H9 (cell line): ENCODE measurements at places on chromosomes 3 and 15. TPM values are rescaled to one million over a fixed set of nuclear protein-coding genes. Genes with fewer than 3 reads are reported as not detected.

Gene TMEM158
- 29.1 and 30.3 TPM in 2 replicates for total RNA-seq

DNA sequence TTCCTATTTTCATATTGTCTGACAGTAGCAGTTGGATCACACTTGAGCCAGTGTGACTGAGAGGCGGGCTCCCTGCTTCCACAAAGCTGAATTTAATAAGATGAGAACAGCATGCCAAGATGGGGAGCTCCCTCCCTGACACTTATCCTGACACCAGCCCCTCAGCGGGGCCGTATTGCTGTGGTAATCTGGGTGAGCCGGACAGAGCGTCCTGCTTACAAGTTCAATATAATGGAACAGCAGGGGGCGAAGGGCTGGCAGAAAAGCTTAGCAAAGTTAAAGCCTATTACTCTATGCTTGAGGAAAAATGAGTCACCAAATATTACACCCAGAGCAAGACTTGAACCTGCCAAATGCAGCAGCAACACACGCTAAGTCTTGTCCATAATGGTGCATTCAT is 163.8 kb upstream of the CMC1 start:
- no peaks in the 10 kb centered on the region for H3K27me3 ChIP-seq
- no peaks in the 10 kb centered on the region for H3K36me3 ChIP-seq
- no peak overlapping the region for H3K27ac ChIP-seq
- H3K4me1 ChIP-seq = peaks cover 16% of the 10 kb centered on the region
- DNase-seq = peak; percentile 59

DNA sequence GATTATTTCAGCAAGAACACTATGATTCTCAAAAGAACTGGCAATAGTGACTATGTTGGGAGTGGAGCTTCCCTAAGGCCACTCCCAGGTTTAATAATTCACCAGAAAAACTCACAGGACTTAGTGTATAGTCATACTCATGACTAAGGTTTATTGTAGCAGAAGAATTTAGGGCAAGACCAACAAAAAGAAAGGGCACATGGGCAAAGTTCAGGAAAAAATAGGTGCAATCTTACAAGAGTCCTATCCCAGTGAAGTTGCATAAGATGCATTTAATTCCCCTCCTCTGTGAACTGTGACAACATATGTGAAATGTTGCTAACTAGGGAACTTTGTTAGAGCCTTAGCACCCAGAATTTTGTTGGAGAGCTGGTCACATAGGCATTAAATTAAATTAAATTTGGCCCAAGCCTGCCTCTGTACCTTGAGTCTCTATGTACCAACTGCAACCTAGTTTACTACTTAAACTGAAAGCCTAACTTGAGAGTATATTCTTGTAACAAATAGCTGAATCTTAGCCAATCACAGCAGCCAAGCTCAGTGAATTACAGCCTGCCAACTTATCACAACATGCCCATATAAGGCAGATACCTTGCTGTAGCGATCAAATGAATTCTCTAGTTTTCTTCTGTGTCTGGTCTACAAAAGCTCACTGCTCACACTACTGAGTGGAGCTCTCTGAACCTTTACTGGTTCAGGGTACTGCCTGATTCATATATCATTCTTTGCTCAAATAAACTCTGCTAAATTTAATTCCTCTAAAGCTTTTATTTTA is 386.2 kb upstream of the ARHGEF26 start:
- no peak overlapping the region for H3K27ac ChIP-seq
- H3K36me3 ChIP-seq = peaks cover 14% of the 10 kb centered on the region
- H3K4me3 ChIP-seq = no peak overlapping the region
- no peaks in the 10 kb centered on the region for H3K4me1 ChIP-seq
- no peak for DNase-seq
- H3K27me3 ChIP-seq = no peaks in the 10 kb centered on the region

GRCh38 chr3:133887803-133888703 is 7.6 kb downstream of the RAB6B start:
- no peak for DNase-seq
- no peaks in the 10 kb centered on the region for H3K4me1 ChIP-seq
- no peak overlapping the region for H3K4me3 ChIP-seq
- H3K36me3 ChIP-seq = no peaks in the 10 kb centered on the region
- no peak overlapping the region for H3K27ac ChIP-seq

GRCh38 chr3:186160691-186161243 is 51.9 kb upstream of the ETV5 start:
- H3K4me1 ChIP-seq = no peaks in the 10 kb centered on the region; the same call in 1 of the 2 replicates
- H3K27me3 ChIP-seq = no peaks in the 10 kb centered on the region
- H3K4me3 ChIP-seq = no peak overlapping the region
- DNase-seq = no peak

DNA sequence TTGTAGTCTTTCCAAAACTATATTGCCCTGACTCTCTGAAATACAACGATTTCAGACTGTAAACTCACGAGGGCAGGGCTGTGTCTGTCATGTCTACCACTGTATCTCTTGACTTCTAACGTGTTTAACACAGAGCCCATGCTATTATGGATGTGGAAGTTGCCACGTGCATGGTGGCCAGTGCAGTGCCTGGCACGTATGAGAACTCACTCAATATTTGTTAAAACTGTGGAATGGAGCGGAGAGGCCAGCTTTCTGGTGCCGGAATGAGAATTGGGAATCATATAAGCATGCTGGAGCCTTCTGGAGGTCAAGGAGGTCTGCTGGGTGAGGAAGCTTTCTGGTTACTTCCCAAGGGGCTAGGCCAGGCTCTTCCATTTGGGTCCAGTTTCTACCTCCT is 220.6 kb upstream of the LYSMD4 start:
- H3K27me3 ChIP-seq = no peaks in the 10 kb centered on the region
- H3K36me3 ChIP-seq = no peaks in the 10 kb centered on the region
- H3K4me1 ChIP-seq = no peaks in the 10 kb centered on the region; the same call in 1 of the 2 replicates
- no peak for DNase-seq
